ENCODE measurements at places on chromosomes 12 and 14.

GRCh38 chr12:5220835-5221234 is 177.2 kb downstream of the KCNA5 start:
- no peak for DNase-seq

- DNase-seq = peak; percentile 74
These were observed 25.0 kb upstream of the CIT start for GRCh38 chr12:119902084-119902509.

GRCh38 chr12:108495054-108495453 is 20.0 kb upstream of the FICD start:
- DNase-seq = peak; percentile 59

DNA sequence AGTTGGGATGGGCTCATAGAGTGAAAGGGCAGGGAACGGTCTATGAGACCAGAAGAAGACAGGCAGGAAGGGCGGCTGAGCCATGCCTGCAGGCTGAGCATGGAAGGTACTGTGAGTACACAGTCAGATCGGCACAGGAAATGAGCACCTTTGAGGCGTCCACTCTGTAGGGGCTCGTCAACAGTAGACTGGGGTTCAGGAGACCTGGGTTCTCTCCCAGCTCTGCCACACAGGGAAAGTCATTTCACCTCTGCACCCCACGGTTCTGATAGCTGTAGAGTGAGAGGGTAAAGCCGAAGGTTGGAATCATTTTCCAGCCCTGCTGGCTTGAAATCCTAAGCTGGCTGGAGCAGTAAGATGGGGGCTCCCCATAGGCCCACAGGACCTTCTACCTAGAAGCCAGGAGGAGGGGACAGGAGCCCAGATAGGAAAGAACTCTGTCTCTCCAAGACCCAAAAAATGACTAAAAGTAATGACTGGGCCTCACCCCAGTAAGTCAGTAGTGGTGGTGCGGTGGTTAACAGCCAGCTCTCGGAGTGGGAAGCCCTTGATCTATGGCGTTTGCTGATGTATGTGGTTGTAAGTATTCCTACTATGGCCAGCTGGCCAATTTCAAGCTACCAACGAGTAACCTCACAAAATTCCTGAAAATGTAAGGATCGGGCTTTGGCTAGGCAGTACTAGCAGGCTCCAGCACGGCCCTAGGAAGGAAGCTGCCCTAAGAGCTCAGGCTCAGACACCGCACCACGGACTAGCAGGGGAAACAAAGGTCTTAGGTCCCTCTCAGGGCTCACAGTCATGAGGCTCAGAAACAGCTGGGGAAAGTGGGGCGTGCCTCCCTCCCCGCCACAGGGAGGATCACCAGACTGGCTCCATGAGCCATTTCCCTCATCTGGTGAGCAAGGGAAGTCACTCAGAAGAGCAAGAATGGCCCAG is 10.3 kb upstream of the CD27 start:
- DNase-seq = no peak

DNA sequence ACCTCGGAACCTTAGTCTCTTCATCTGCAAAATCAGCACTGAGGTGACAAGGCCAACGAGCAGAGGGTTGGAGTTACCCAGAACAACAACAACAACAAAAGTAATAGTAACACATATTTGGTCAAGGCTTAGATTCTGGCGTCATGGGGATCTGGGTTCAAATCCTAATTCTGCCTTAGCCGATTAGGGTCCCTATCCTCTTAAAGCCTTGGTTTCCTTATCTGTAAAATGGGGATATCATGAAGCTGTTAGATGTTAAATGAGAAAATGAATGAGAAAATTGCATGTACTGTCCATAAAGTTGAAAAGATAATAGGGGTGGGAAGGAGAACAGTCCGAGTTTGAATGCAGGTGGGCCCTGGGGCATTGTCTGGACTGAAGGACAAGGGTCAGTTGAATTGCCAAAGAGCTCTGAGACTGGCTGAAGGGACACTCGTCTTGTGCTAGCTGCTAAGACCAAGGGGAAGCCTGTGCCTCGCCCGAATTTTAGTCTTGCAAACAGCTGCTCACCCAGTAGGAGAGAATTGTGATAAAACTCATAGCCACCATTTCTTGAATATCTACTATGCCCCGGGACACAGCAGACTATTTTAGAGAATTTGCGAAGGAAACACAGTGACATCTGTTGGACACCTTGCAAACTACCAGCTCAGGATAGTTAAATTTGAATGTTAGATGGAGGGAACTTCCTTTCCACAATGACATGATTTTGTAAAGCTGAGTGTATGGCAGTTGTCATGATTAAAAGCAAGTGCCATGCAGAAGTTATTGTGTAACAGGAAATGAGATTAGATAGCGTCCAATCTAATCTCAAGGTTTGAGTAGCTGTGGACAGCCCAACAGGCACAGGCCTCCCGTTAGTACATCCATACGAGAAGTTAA is 6.8 kb upstream of the HNF1A start:
- peak; percentile 69 for DNase-seq

- peak; percentile 6 for DNase-seq
These were observed 12.1 kb downstream of the BMAL2 start for GRCh38 chr12:27344760-27345159.

DNA sequence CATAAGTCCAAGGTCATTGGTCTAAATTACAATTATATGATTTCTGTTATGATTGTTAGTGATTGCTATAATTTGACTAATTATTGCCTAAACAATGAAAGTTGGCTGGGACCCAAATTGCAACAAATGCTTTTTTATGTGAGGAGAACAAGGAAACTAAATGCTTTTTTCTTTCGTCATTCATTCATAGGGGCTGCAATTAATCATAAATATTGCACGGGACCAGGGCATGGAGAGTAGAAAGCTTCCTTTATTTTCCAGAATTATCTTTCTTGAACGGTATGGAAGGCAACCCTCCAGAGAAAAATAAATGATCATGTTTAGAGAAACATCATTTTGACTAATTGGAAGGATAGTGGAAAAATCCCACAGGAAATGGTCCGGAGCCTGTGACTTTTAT is 32.6 kb upstream of the ARHGAP5 start:
- DNase-seq = no peak

GRCh38 chr14:23356662-23357061 is 4.0 kb upstream of the SLC22A17 start:
- no peak for DNase-seq

DNA sequence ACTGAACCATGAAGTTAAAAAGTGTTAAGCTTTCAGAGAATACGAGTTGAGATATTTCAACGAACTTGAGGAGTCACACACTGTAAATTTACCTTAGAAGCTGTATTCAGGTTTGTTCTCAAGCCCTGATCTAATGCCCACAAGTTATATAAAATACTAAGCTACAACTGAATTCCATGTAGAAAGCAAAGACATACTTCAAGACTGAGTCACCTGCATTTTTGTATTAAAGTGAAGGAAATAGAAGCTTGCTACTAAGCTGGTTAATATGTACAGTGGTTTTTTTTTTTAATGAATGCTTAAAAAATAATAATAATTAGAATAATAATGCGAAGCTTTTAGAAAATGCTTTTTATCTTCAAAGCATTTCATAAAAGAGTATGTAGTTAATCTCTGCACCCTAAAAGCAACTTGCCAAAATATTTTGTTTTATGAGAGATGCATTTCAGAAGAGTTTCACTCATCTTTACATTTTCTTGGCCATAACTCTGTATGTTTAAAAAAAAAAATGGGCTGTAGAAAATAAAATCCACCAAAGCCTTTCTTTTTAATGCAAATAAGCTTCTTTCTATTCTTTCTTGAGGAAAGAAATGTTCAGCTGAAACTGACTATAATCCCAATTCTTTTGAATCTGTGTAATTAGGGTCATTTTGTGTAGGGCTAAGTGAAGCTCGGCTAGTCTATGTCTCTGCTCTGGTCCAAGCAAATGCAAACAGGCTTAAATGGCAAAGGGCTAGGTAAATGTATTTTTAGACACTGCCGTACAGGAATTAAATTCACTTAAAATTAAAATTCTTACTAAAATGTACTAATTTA is 1047.5 kb upstream of the FLRT2 start:
- DNase-seq = no peak

DNA sequence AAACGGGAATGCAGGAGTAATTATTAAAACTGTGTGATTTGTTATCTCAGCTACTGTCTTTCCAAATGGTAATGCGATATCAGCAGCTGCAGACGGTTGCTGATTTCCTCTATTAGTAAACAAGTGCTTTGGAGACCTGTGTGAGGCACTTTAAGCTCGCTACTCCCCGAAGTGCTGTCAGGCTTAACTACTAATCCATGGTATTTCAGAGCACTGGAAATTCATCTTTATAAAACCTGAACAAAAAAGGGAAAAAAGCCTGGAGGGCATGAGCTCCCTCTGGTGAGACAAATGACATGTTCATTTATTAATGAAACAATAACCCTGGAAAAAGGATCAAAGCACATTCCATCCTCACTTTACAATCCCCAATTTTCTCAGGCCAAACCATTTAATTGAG is 143.6 kb upstream of the OTX2 start:
- no peak for DNase-seq

DNA sequence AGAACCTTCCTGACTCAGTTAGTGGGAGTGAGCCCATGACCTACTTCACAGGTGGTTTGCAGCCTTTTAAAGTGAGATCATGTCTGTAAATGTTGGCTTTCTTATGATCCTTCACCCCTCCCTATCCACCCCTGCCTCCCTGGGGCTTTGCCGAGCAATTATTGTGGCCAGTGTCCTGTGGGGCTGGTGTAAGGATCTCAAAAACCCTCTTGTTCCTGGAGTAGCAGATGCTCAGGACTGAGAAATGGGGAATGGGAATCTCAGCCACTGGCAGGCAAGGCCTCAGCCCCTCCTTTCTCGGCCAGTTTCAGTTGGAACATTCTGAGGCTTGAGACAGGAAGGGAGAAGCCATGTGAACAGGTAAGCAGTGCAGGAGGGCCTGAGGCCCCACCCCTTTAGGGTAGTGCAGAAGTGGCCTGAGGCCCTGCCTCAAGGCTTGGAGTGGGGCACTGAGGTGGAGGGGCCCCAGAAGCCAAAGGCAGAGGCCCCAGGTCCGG is 53.8 kb downstream of the PLEKHG3 start:
- no peak for DNase-seq

DNA sequence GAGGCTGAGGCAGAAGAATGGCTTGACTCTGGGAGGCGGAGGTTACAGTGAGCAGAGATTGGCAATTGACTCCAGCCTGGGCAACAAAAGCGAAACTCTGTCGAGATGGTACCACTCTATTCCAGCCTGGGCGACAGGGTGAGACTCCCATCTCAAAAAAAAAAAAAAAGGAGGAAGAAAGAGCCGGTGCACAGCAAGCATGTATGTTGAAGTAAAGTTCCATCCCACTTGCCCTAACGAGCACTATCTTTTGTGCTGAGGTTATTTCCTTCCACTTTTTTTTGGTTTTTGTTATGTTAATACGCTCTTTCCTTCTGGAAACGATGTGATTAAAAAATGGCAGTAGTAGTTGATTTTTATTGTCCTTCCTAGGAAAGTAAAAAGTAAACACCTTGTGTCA is 19.5 kb upstream of the GOLGA5 start:
- peak; percentile 44 for DNase-seq

- no peak for DNase-seq
These were observed 158.0 kb downstream of the RIMBP2 start for GRCh38 chr12:130557886-130558765.

GRCh38 chr12:46073321-46073720 is 82.9 kb upstream of the SCAF11 start:
- DNase-seq = no peak

DNA sequence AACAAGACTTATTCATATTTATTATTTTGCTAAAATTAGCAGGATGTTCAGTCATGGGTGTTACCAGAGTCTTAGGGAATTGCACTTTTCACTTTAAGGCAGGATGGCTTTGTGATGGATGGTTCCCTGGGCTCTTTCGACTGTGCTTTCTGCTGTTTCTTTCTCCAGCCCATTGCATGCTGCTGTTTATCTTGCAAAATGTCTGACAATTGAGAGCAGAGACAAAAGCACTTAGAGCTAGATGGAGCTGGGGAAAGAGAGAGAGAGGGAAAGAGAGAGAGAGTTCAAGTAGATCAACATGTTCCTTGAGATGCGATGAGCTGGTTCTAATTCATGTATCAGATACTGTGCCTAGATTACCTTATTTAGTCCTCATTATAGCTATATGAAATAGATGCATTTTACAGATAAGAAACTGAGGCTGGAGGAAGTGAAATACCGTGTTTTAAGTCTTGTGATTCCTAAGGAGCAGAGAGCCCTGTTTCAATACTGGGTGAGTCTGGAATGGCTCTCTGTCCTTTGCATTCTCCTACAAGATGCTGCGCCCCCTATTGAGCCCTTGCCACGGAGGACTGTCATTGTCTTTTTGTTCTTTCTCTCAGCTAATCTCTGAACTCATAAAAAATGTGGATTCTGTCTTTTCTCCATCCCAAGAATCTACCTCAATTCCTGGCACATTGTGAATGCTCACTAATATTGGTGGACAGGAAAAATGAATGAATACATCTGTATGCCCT is 227.9 kb downstream of the ALG10B start:
- DNase-seq = no peak

GRCh38 chr12:6916426-6917200 is 2.2 kb downstream of the ENO2 start:
- DNase-seq = no peak

GRCh38 chr12:100375038-100375735 is 18.3 kb downstream of the SLC17A8 start:
- DNase-seq = no peak

GRCh38 chr12:131547555-131547954 is 163.3 kb upstream of the SFSWAP start:
- no peak for DNase-seq

DNA sequence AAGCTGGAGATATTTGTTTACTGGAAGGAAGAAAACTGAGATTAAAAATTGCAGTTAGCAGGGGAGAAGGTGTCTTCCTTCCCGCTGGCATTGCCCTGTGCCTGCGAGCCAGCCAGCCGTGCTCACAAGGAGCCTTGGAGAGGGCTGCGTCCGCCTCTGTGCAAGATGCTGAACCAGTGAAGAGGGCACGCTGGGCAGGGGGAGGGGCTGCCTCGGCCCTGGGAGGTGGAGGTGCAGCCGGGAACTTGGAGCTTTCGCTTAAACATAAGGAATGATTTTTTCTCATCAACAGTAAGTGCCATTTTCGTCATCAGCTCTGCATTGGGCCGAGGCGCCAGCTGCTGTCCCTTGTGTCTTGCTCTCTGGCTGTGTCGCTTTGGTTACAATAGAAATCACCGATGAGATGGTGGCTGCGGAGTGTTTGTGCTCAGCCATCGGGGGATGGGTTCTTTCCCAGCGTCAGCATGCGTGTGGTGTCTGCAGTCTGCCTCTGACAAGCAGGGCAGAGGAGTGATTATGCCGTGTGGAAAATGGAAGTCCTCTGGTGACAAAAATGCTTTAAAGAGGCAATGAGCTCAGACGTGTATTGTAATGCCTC is 97.3 kb downstream of the ESR2 start:
- no peak for DNase-seq

- DNase-seq = peak; percentile 42
These were observed 146.8 kb upstream of the RASSF8 start for GRCh38 chr12:25811656-25812126.

DNA sequence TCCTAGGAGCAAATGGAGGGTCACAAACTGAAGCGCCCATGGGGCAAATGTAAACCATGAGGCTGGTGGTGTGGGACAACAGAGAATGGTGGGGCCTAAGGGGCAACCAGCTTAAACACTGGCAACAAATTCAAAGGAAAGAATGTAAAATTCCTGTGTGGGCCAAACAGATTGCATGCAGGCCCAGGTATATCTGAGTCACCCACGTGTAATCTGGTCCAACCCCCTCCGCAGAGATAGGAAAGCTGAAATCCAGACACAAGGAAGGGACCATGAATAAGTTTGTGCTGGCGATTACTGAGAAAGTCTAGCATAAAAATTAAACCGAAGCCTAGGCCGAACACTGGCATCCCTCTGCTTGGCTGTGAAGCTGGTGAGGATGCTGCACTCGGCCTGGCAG is 71.6 kb downstream of the ITPK1 start:
- DNase-seq = no peak

Data from inflammatory macrophage (primary cell).